ENCODE measurements at places on chromosomes 3 and 15.

DNA sequence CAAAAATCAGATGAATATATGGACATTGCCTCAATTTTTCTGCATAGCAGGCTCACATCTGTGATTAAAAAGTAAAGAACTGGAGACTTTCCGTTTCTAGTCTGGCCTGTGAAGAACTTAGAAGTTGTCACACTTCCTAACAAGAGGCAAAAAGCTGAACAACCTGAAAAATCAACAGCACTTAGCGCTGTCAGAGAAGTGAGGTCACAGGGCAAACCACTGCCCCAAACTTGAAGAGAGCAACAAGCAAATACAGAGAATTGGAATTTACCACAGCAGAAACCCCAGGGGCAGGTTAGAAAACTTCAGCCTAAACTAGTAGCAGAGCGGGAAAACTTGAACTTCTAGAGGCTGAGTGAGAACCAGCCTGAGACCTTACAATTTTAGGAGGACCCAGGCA, 38.9 kb downstream of the CCDC54 start:
- DNase-seq = no peak

GRCh38 chr15:35630532-35630931, 84.6 kb upstream of the DPH6 start:
- no peak for DNase-seq

DNA sequence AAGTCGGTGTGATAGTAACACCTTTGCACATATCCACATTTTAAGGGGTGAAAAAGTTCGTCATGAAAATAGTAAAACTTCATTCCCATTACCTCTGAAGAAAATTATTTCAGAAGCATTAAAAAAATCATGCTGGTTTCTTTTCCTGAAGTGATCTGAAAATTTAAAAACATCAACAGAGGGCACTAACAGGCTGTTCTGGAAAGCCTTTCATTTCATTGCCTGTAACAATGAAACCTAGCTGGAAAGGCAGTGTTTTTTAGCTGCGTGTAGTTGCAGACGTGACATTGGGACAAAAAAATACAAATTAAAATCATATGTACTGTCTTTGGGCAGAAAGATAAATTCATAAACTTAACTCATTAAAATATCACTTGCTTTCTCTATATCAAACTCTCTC, 993.8 kb downstream of the GBE1 start:
- no peak for DNase-seq

- no peak for DNase-seq
Observed at GRCh38 chr3:193231201-193231600, 9.8 kb upstream of the PLAAT1 start.

GRCh38 chr3:47405820-47406761, 25.3 kb downstream of the PTPN23 start:
- DNase-seq = no peak

GRCh38 chr3:186461141-186461540, 83.0 kb downstream of the CRYGS start:
- DNase-seq = no peak

- DNase-seq = no peak
Observed at GRCh38 chr15:69697916-69698315, 245.3 kb downstream of the RPLP1 start.

- no peak for DNase-seq
Observed at GRCh38 chr3:126932188-126932931, 50.6 kb upstream of the PLXNA1 start.

DNA sequence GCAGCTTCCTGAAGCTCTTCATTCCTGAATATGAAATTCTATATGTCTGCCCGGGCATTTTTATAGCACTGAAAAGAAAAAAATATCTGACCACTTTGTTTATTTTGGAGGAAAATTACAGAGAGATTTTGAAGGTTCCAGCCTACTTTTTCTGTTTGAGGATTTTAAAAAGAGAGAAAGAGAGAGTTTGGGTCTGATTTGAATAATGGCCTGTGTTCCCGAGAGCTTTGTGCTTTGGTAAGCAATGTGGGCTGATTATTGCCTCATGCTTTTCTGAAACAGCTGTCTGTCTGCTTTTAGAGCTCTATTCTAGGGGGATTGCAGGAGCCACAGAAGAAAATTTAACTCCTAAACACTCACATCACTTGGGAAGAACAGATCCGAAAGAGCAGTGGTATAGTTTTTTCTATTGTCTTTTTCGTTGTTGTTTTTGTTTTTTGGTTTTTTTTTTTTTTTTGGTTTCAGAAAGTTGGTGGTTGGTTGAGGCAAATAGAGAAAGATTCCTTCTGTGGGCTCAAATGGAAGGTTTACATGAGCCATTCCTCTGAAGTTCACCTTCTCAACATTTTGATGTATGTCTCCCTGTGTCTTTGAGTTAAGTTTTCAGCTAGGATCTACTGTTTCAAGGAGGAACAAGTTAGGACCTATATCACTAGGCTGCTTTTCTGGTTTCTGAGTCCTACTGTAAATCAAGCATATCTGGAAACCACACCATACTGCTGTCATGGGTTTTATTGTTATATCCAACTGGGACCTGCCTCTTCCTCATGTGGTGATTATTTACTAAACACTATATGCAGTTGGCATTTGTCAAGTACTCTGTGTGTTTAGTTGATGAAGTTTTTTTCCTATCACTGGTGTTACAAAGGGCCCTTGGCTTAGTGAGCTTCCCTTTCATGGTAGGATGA, 178.9 kb downstream of the KCNMB2 start:
- no peak for DNase-seq

DNA sequence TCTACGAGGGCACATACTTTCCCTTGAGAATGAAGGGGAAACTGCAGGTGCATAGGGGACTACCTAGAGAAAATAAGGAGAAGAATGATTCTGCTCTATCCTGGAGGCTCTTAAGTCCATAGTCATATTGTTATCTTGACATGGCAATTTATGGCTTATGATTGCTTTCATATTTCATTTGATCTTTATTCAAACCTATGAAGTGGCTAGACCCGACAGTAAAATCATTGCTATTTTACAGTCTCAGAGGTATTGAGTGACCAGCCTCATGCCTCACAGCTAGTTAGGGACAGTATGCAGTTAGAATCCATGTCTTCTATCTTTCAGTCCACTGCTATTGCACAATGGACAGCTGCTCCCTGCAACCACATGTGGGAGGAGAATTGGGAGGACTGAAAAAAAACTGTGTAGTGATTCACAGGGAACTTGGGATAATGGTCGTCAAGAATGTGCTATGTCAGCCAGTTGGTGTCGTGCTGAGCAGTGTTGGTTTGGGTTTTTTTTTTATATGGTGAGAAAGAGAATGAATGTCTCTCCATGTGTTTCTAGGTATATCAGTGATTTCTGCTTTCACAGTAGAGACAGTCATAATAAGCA, 63.2 kb upstream of the SPPL2A start:
- no peak for DNase-seq

DNA sequence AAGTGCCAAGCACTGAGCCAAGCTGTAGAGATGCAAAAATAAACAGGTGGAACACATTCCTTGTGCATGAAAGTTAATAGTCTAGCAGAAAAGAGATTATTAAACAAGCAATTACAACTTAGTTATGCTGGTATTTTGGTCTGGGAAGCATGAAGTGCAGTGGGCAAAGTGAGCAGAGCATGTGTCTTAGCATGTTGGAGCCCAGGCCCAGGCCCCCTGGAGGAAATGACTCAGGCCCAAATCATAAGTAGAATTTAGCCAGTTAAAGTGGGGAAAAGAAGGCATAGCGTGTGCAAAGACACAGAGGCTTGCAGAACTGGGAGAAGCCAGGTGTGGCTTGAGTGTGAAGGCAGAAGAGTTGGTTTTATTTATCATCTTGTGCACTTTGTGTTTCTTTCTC, 163.8 kb upstream of the ATP11B start:
- DNase-seq = no peak

- DNase-seq = no peak
Observed at GRCh38 chr15:95175914-95176658, 944.7 kb downstream of the MCTP2 start.

GRCh38 chr3:20622304-20622703, 436.3 kb upstream of the SGO1 start:
- DNase-seq = no peak

- no peak for DNase-seq
Observed at GRCh38 chr15:31831596-31831995, 198.7 kb upstream of the CHRNA7 start.

DNA sequence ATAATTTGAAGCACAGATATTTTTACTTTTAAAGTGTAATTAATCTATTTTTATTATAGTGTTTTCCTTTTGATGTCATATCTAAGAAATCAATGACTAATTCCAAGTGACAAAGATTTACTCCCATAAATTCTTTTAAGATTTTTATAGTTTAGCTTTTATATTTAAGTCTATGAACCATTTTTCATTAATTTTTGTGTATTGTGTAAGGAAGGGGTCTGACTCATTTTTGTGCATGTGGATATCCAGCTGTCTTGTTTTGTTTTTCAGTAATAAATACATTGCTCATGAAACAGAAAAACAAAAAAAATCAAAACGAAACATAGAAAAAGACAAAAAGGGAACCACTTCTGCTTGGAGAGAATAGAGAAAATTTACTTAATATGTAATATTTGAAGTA, 145.1 kb downstream of the EPHA6 start:
- DNase-seq = no peak

- no peak for DNase-seq
Observed at GRCh38 chr15:65370885-65371284, 6.9 kb downstream of the IGDCC3 start.

DNA sequence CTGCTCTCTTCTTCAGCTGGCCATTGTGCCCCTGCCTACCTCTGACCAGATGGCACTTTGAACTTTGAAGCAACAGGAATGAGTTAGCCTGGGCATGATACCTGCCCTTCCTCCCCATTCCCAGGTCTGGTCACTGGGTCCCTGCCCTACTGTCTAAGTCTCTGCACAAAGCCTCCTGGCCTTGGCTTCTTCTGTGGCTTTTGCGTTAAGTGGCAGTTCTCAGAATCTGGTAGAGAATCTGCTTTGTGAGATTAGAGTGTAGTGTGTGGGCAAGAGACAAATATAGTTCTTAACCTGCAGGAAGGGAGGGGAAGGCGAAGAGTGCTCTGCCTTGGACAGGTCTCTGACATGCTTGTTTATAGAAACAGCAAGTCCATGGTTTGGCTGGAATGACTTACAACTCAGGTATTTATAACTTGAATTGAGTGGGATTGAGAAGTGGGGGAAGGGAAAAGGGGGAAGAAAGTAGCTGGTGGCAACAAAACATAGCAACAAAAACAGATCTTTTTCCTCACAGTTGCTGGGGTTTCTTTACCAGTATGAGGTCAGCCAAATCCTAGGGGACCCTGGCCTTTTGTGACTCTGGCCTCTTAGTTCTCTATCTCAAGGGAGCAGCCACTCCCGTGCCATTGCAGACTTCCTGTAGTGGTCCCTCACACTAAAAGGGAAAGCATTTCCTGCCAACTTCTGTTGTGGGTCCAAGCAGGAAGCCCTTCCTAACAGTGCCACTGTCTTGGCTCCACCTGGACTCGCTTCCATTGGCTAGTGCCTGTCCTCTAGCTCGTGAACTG, 16.7 kb downstream of the MAPKBP1 start:
- DNase-seq = no peak

- DNase-seq = no peak
Observed at GRCh38 chr3:138933981-138934691, 12.8 kb downstream of the FOXL2 start.

GRCh38 chr3:149388531-149389417, 11.3 kb upstream of the TM4SF1 start:
- no peak for DNase-seq
